ENCODE measurements at places on chromosomes 3 and 15.

GRCh38 chr3:38110314-38111050 lies 26.4 kb downstream of the ACAA1 start:
- DNase-seq: no peak

- no peak for DNase-seq
Observed at GRCh38 chr3:4830586-4830914, 148.7 kb upstream of the BHLHE40 start.

GRCh38 chr3:23376516-23377248 lies 173.6 kb downstream of the UBE2E2 start:
- DNase-seq: no peak

- DNase-seq: no peak
Observed at GRCh38 chr3:159650726-159651125, 337.9 kb upstream of the IL12A start.
